Pancreas (tissue), 10 donors: ENCODE measurements at places on chromosomes 1 and 21.

GRCh38 chr1:108824051-108824450, 32.8 kb downstream of the AKNAD1 start:
- no peak overlapping the region for H3K4me3 ChIP-seq
- no peak for DNase-seq
- H3K36me3 ChIP-seq = no peaks in the 10 kb centered on the region
- H3K27ac ChIP-seq = no peak overlapping the region
- H3K4me1 ChIP-seq = no peaks in the 10 kb centered on the region

DNA sequence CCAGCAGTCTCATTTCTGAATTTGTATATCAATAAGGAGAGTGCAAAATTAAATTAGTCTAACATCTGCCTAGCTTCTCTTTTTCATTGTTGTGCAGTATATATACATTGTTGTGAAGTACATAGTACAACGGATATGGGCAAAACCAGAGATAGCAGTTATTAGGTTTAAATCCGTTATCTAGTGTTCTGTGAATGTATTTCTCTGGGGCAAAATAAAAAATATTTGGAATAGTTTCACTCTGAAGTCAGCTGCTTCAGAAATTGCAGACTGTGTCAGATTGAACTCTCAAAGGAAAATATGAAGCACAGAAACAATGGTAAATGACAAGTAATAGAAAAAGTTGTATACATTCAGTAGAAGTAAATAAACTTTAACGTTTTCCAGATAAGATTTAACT, 836.5 kb upstream of the CXADR start:
- H3K27ac ChIP-seq = no peak overlapping the region
- H3K36me3 ChIP-seq = no peaks in the 10 kb centered on the region
- H3K27me3 ChIP-seq = no peaks in the 10 kb centered on the region

GRCh38 chr21:44924606-44925377, 4.1 kb upstream of the ITGB2 start:
- no peak overlapping the region for H3K27ac ChIP-seq
- no peak for DNase-seq
- H3K27me3 ChIP-seq = no peaks in the 10 kb centered on the region
- H3K4me1 ChIP-seq = no peaks in the 10 kb centered on the region
- no peak overlapping the region for H3K4me3 ChIP-seq

GRCh38 chr1:18883636-18884418, 18.5 kb downstream of the ALDH4A1 start:
- no peaks in the 10 kb centered on the region for H3K27me3 ChIP-seq
- DNase-seq = peak; percentile 52
- no peaks in the 10 kb centered on the region for H3K36me3 ChIP-seq
- no peak overlapping the region for H3K4me3 ChIP-seq
- no peaks in the 10 kb centered on the region for H3K4me1 ChIP-seq
- no peak overlapping the region for H3K27ac ChIP-seq

GRCh38 chr1:5312293-5312674, 657.9 kb downstream of the AJAP1 start:
- H3K4me1 ChIP-seq = no peaks in the 10 kb centered on the region
- no peak overlapping the region for H3K27ac ChIP-seq
- H3K27me3 ChIP-seq = peaks cover under 1% of the 10 kb centered on the region

DNA sequence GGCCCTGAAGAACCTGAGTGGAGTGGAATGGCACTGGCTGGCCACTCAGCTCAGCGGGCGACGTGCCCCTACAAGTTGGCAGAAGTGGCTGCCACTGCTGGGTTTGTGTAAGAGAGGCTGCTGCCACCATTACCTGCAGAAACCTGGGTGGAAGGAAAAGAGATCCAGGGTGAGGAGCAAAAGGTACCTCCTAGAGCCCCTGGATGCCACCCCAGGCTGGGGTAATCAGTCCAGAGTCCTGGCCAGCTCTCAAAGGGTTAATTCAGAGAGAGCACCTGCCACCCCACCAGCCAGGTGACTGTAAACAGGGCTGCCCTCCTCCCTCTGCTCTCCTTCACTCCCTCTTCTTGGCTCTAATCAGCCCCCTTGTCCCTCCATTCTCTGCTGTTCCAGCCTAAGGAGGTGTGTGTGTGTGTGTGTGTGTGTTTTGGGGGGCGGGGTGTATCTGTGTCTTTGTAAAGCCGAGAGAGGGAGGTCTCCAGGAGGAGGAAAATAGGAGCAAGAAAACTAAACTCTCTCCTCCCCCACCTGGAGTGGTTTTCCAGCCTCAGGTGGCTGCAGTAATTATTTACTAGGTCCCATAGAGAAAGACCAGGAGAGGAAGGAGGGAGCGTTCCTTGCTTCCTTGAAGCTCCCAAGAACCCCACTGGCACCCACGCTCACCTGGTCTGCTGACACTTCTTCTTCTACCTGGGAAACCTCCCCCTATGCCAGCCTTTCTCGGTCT, 12.6 kb downstream of the TRIM46 start:
- peaks cover 31% of the 10 kb centered on the region for H3K4me1 ChIP-seq
- H3K27ac ChIP-seq = peak overlapping the region; percentile 77
- H3K36me3 ChIP-seq = no peaks in the 10 kb centered on the region
- no peaks in the 10 kb centered on the region for H3K27me3 ChIP-seq
- peak; percentile 57 for DNase-seq

GRCh38 chr1:84936116-84936810, 43.3 kb upstream of the LPAR3 start:
- no peak overlapping the region for H3K27ac ChIP-seq
- no peak overlapping the region for H3K4me3 ChIP-seq
- no peaks in the 10 kb centered on the region for H3K27me3 ChIP-seq
- H3K4me1 ChIP-seq = peaks cover 6% of the 10 kb centered on the region
- peak; percentile 31 for DNase-seq
- H3K36me3 ChIP-seq = no peaks in the 10 kb centered on the region

DNA sequence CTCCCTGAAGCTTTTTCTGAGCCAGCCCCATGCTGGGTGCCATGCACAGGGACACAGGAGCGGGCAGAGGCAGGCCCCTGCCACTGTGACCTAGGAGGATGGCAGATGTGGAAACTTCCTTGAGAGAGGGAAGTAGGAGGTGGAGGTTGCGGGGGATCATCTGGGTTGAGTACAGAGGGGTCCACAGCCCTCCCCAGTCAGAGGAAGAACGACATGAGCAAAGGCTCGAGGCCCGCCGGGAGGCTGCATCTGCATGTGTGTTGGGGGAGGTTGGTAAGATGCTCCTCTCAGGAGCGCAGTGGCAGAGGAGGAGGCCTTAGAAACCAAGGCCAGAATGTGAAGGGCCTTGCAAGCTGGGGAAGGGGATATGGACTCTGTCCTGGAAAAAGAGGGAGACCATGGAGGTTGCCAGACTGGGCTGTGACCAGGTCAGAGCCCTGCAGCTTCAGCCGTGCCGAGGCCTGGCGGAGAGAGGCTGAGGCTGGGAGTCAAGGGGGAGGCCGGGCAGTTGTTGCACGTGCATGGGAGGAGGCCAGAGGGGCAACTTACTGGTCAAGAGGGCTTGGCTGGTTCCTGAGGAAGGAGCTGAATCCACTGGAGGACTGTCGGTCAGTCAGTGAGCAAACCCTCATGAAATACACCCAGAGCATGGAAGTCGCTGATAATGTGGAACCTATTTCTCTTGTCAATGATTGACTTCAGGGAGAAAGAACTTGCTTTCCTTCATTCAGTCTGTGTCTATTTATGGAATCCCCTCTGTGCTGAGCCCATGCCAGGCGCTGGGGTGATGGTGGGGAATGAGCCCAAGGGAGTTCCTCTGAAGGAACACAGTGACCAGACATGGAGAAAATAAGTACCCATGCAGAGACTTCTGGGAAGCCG, 31.7 kb downstream of the A3GALT2 start:
- H3K27me3 ChIP-seq = no peaks in the 10 kb centered on the region
- H3K27ac ChIP-seq = no peak overlapping the region
- H3K4me3 ChIP-seq = no peak overlapping the region
- no peaks in the 10 kb centered on the region for H3K36me3 ChIP-seq

GRCh38 chr1:185864331-185864730, 130.1 kb downstream of the HMCN1 start:
- no peaks in the 10 kb centered on the region for H3K4me1 ChIP-seq
- H3K27ac ChIP-seq = no peak overlapping the region
- DNase-seq = no peak
- H3K27me3 ChIP-seq = no peaks in the 10 kb centered on the region

DNA sequence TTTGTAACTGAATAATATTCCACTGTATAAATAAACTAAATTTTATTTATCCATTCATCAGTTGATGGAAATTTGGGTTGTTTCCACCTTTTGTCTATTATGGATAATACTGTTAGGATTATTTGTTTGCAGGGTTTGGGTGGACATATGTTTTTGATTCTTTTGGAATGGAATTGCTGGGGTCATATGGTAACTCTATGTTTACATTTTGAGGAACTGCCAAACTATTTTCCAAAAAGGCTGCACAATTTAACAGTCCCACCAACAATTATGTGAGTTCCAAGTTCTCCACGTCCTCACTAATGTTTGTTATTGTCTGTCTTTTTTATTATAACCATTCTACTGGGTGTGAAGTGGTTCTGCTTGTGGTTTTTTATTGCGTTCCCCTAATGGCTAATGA, 4.3 kb upstream of the SERBP1 start:
- no peak overlapping the region for H3K4me3 ChIP-seq
- DNase-seq = no peak
- H3K4me1 ChIP-seq = peaks cover 7% of the 10 kb centered on the region
- H3K36me3 ChIP-seq = no peaks in the 10 kb centered on the region
- no peak overlapping the region for H3K27ac ChIP-seq

DNA sequence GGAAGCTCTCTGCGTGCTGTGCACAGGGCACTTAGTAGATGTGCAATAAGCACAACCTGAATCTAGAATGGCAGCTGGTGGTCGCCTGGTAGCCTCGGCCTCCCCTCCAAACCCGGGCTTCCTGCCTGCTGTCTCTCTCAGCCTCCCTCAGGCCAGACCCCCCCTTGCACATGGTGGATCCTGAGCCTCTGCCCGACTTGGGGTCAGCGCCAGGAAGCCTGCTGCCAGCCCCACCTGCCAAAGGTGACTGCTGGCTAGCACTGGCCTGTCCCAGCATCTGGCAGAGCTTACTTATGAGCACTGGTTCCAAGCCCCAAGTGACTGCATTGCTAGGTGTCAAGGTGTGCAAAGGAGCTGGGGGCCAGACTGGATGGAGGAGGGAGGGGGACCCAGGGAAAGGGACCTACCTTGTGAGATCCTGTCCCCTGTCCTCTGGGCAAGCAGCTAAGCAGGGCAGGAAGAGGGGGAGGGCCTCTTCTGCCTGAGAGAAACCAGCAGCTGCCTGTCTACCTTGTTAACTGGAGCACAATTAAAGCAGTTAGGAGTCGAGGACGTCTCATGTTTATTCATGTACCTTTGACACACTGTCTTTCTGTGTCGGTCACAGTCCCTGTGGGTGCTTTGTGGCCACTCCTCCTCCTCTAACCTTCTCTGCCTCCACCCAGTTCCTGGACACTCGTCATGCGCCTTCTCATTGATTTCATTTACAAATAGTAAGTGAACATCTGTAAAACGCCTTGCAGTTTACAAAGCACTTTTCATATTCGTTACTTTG, 100.9 kb downstream of the DDX20 start:
- no peaks in the 10 kb centered on the region for H3K4me1 ChIP-seq
- no peaks in the 10 kb centered on the region for H3K27me3 ChIP-seq
- no peak overlapping the region for H3K4me3 ChIP-seq
- H3K27ac ChIP-seq = no peak overlapping the region

DNA sequence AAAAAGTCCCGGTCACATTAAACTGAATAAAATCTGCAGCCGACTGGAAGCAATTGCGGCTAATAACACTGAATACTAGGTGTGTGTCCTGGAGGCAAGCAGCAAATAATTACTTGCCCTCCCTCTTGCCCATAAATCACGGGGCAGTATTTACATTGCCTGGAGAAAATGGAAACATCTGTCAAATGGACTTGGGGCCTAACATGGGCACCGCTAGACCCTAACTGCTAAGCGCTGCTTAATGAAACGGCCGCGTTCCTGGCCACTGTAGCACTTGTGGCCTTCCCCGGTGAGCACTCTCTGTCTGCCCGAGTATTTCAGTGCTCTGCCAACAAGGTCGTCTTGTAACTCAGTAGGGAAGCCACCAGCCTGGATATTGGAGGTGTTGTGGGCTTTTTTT, 23.9 kb upstream of the KNCN start:
- H3K4me3 ChIP-seq = no peak overlapping the region
- H3K27me3 ChIP-seq = no peaks in the 10 kb centered on the region
- no peak for DNase-seq
- H3K36me3 ChIP-seq = no peaks in the 10 kb centered on the region

DNA sequence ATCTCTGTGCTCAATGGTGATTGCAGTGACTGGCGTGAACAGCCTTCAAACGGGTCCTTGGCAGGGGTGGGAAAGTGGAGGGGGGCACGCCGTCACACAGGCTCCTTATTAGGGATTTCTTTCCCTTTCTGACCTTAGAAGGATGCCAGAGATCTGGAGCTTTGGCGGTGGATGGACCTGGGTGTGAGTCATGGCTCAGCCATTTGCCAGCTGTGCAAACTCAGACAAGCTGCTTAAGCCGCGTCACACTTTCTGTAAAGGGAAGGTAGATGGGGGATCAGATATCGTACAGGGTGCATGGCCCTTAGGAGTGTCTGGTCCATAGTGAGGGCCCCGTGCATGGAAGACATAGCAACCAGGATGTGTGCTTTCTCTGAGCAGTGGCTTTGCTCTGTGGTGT, 48.3 kb upstream of the C1orf174 start:
- no peak overlapping the region for H3K27ac ChIP-seq
- H3K4me3 ChIP-seq = no peak overlapping the region
- H3K36me3 ChIP-seq = no peaks in the 10 kb centered on the region
- no peaks in the 10 kb centered on the region for H3K27me3 ChIP-seq
- DNase-seq = no peak

- no peak overlapping the region for H3K27ac ChIP-seq
- H3K4me1 ChIP-seq = no peaks in the 10 kb centered on the region
- H3K36me3 ChIP-seq = peaks cover 5% of the 10 kb centered on the region
- no peak for DNase-seq
- no peaks in the 10 kb centered on the region for H3K27me3 ChIP-seq
These were observed 40.9 kb downstream of the PTGFRN start for GRCh38 chr1:116950517-116951199.

GRCh38 chr1:56973923-56974742, 8.3 kb upstream of the C8B start:
- H3K27me3 ChIP-seq = no peaks in the 10 kb centered on the region
- H3K4me3 ChIP-seq = no peak overlapping the region
- H3K36me3 ChIP-seq = no peaks in the 10 kb centered on the region
- H3K27ac ChIP-seq = no peak overlapping the region
- H3K4me1 ChIP-seq = peaks cover under 1% of the 10 kb centered on the region

- DNase-seq = no peak
- H3K4me3 ChIP-seq = no peak overlapping the region
- H3K4me1 ChIP-seq = no peaks in the 10 kb centered on the region
- no peaks in the 10 kb centered on the region for H3K27me3 ChIP-seq
- no peaks in the 10 kb centered on the region for H3K36me3 ChIP-seq
These were observed 96.8 kb upstream of the USP24 start for GRCh38 chr1:55311979-55312378.

GRCh38 chr21:19830446-19830845, 1167.8 kb upstream of the NCAM2 start:
- no peaks in the 10 kb centered on the region for H3K4me1 ChIP-seq
- no peaks in the 10 kb centered on the region for H3K36me3 ChIP-seq
- H3K27ac ChIP-seq = no peak overlapping the region
- DNase-seq = no peak
- H3K27me3 ChIP-seq = no peaks in the 10 kb centered on the region
- no peak overlapping the region for H3K4me3 ChIP-seq
